Endothelial cell of umbilical vein (primary cell): ENCODE measurements at places on chromosomes 16 and 17. TPM values are rescaled to one million over a fixed set of nuclear protein-coding genes. Genes with fewer than 3 reads are reported as not detected.

DNA sequence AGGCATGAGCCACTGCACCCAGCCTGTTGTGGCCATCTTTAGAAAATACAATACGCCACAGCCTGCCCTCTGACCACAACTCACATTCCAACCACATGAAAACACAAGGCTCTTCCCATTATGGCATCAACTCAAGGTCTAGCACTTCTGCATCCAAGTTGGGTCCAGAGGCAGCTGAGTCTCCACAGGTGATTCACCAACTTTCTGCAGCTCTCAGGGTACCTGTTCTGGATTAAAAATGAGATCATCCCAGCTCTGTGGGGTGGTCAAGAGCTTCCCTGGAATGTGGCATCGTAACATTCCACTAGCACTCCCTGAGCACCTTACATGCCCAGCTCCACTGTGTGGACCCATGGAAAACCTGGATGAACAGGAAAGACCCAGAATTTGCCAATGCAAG is 9.9 kb upstream of the GUCY2D start:
- DNase-seq = no peak
- peaks cover 5% of the 10 kb centered on the region for H3K27me3 ChIP-seq
- peaks cover 4% of the 10 kb centered on the region for H3K4me1 ChIP-seq
- H3K4me3 ChIP-seq = no peak overlapping the region
- no peaks in the 10 kb centered on the region for H3K36me3 ChIP-seq
- H3K27ac ChIP-seq = no peak overlapping the region

GRCh38 chr16:76389126-76389525 is 111.9 kb downstream of the CNTNAP4 start:
- no peaks in the 10 kb centered on the region for H3K36me3 ChIP-seq
- H3K4me1 ChIP-seq = no peaks in the 10 kb centered on the region
- DNase-seq = no peak
- no peak overlapping the region for H3K4me3 ChIP-seq

Gene GNG13
- total RNA-seq = not detected in 2 replicates

DNA sequence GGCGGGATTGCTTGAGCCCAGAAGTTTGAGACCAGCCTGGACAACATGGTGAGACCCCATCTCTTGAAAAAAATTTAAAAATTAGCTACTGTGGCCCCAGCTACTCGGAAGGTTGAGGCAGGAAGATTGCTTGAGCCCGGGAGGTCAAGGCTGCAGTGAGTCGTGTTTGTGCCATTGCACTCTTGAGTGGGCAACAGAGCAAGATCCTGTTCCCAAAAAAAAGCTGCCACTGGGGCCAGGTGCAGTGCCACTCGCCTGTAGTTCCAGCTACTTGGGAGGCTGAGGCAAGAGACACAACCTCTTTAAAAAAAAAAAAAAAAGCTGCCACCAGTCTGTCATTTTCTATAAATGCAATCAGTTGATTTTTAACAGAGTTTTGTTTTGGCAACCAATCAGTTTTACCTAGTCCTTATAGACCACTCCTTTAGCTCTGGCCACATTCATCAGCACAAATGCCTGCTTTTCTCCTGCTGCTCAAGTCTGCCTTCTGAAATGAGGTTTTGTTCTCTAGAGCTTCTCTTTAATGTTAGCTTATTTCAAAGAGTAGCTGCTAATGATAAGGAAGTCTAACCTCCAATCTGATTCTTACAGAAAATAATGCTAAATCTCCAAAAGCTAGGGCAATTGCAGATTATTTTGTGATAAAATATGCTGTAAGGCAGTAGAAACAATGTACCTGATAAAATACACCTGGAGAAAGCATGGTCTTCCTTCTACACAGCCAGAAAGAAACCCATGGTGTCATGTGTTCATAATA is 64.8 kb downstream of the TUBD1 start:
- H3K27ac ChIP-seq = peak overlapping the region; percentile 97
- peaks cover 32% of the 10 kb centered on the region for H3K4me1 ChIP-seq
- no peak overlapping the region for H3K4me3 ChIP-seq
- DNase-seq = peak; percentile 31
- H3K36me3 ChIP-seq = no peaks in the 10 kb centered on the region

Gene CTRB1
- total RNA-seq = not detected in 2 replicates

DNA sequence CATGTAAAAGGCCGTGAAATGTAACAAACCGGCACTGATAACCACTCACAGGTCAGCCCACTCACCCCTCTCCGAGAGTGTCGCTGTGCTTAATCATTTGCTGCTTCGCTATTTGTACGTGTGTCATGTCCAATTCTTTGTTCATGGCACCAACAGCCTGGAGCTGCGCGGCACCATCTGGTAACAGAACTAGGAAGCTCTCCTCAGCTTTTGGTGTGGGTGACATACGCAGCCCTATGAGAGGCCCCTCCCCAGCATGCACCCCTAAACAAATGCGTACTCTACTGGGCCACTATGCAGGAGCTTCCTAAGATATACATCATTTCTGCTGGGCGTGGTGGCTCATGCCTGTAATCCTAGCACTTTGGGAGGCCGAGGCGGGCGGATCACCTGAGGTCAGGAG is 2.3 kb upstream of the PECAM1 start:
- DNase-seq = no peak
- H3K4me1 ChIP-seq = peaks cover 16% of the 10 kb centered on the region
- H3K27ac ChIP-seq = no peak overlapping the region
- H3K27me3 ChIP-seq = no peaks in the 10 kb centered on the region
- no peak overlapping the region for H3K4me3 ChIP-seq

Gene MED31
- total RNA-seq = 28.0 and 29.4 TPM in 2 replicates

GRCh38 chr16:58937661-58938060 is 203.5 kb upstream of the GOT2 start:
- no peaks in the 10 kb centered on the region for H3K36me3 ChIP-seq
- no peak overlapping the region for H3K27ac ChIP-seq
- no peak for DNase-seq
- H3K4me3 ChIP-seq = no peak overlapping the region

DNA sequence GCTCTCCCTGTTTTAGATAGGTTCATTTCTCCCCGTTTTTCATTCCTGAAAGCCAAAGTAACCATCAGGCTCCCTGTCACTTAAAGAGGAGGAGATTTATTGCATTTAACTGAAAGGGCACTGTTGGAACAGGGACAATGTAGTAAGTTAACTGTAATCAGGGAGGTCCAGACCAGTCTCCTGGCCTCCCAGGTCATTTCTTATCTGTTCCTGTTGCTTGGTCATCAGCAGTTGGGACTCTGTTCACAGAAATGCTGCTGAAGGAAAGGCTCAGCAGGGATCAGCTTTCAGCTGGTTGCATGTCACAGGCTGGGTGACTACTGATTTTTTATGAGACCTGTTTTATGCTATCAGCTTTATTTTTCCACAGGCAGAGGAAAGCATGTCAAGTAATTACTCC is 622.6 kb upstream of the GOT2 start:
- no peak overlapping the region for H3K4me3 ChIP-seq
- no peaks in the 10 kb centered on the region for H3K4me1 ChIP-seq
- no peaks in the 10 kb centered on the region for H3K36me3 ChIP-seq
- peak; percentile 89 for DNase-seq
- H3K27me3 ChIP-seq = no peaks in the 10 kb centered on the region
- no peak overlapping the region for H3K27ac ChIP-seq
